ENCODE measurements at places on chromosomes 7 and 10.

DNA sequence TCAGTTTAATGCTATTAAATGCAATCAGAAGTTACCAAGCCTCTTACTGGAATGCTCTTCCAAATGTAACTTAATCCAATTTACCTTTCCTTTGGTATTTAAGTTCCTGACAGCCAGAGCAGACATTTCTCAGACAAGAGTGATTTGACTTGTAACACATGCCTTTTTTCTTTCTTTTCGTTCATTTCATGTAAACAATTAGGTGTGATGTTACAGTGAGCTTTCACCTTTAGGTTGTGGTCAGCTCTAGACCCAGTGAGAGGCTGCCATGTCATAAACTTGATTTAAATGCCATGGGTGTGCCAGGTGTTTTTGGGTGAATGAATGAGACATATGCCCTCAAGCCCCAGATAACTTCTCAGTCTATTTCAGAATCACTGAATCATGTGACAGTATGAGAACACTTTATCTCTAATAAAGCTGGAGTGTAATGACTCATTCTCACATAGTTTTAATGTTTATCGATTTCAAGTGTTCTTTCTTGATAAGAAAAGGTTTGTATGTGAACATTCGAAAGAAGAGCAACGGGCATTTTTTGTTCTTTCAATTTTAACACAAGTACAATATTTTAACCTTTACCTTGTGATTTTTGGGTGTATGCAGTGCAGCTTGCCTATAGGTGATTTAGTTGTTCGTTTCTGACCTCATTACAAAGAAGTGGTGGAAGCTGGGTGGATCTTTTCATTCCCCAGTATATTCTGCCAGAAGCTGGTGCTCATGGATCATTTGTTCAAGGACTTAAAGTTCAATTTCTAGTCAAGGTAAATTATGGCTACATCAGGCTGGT lies 61.5 kb downstream of the CHN2 start:
- no peak for DNase-seq

- no peak for DNase-seq
Measured at GRCh38 chr7:127781081-127781480, 129.1 kb downstream of the SND1 start.

GRCh38 chr10:100816671-100817070 lies 71.3 kb downstream of the PAX2 start:
- DNase-seq = no peak

DNA sequence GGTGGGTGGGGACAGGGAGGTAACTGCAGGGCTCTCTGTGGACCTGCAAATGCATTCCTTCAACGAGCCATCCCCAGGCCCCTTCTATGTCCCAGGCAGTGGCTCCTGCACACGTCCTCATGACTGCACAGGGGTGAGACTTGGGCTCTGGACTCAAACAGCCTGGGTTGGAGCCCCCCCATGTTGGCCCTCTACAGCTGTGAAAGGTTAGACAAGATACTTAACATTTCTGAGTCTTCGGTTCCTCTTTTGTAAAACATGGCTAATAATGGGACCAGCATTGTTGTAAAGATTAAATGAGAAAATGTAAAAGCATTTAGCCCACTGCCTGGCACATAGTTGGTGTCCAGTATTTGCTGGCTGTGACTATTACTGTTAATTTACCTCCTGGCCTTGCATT lies 41.8 kb downstream of the CHST3 start:
- no peak for DNase-seq

DNA sequence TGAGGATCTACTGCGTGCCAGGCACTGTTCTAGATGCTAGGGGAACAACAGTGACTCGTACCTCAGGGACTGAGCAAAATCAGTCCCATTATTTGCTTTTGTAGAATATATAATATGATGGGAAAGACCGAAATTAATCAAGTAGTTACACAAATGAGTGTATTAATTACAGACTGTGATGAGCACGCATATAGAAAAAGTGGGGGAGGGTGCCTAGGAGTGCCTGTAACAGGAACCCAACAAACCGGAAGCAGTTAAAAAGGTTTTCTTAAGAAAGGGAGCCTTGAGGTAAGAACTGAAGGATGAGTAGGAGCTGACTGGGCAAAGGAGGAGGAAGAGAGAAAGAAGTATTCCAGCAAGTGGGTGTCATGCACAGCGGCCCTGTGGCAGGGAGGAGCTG lies 28.2 kb upstream of the IL6 start:
- no peak for DNase-seq

DNA sequence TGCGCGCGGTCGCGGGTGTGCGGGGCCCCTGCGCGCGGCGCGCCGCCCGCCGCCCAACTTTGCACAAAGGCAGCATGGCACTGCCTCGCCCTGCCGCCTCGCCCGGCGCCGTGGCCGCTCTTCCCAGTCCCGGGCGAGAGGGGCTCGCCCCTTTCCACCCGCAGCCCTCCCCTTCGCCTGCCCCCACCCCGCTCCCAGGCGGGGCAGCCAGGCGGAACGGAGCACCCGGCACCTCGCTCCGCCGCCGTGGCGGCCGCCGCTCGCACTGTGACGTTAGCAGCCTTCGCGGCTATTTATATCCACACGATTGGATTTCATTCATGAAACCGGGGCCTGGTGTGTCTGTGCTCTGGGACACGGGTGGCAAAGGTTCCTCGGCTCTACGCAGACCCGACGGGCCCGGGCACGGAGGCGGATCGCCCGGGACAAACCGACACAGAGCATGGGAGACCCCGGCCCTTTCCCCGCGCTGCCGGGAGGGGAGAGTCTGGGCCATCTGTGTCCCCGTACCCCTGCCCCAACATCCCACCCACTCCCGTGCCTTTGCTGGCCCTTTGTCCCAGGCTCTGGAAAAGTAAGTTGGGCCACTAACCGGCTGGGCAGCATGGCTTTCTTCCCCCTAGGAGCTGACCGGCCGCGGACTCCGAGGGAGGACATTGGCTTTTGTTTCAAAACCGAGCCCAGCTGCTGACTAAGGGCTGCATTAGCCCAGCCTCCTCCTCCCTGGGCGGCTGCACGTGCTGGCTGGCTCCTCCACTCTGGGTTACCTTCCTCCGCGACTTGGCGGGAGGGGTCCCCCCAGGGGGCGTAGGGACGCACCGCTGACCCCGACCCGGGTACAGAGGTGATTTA lies at the start of gene RHOBTB1:
Gene RHOBTB1 (minus strand): TSS at position 128 of the 852 bp plus-strand sequence. CDS start 32,643 bp downstream, outside the sequence.
- no peak for DNase-seq

DNA sequence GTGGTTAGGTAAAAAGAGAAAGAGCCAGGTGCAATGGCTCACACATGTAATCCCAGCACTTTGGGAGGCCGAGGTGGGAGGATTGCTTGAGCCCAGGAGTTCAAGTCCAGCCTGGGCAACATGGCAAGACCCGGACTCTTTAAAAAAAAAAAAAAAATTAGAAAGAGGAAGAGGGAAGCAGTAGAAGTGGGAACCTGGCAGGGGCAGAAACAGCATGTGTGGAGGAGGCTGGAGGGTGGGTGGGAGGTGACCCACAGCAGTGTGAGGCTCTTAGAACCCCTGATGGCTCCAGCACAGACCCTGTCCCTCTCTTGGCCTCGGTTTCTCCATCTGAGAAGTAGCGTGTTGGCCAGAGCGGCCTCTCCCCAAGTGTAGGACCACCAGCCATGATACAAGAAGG lies 4.9 kb upstream of the CCL24 start:
- DNase-seq = no peak

- no peak for DNase-seq
Measured at GRCh38 chr7:158648168-158648567, 56.4 kb downstream of the NCAPG2 start.

DNA sequence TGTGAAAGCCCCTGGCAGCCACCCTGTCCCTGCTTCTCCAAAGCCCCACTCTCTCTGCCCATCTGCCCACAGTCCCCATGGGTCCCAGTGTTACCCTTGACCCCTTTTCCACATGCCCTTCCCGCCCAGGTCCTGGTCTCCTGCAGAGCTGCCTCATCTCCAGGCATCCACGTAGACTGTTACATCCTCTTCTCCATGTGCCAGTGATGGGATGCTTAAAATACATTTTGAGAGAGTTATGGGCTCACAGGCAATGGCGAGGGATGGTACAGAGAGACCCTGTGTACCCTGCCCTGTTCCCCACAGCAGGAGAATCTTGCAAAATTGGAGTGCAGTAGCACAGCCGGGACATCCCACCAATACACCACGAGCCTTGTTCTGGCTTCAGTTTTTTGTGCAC lies 56.8 kb downstream of the GLRX3 start:
- no peak for DNase-seq

DNA sequence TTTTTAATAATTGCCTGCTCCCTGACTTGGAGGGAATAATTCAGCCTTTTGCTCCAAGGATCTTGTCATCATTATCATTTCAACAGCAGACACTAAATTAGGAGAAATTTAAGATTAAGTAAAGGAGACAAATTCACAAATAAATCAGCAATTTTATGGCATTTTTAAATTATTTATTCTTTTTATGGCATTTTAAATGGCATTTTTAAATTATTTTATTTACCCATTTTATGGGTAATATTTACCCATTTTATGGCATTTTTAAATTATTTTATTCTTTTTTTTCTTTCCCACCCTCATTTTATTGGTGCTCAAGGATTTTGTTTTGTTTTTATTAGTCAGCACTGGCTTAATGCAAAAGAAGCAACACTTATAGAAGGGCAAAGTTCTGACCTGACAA lies 1201.0 kb upstream of the SORCS1 start:
- no peak for DNase-seq

GRCh38 chr7:22109761-22110160 lies 164.1 kb upstream of the CDCA7L start:
- DNase-seq = no peak

DNA sequence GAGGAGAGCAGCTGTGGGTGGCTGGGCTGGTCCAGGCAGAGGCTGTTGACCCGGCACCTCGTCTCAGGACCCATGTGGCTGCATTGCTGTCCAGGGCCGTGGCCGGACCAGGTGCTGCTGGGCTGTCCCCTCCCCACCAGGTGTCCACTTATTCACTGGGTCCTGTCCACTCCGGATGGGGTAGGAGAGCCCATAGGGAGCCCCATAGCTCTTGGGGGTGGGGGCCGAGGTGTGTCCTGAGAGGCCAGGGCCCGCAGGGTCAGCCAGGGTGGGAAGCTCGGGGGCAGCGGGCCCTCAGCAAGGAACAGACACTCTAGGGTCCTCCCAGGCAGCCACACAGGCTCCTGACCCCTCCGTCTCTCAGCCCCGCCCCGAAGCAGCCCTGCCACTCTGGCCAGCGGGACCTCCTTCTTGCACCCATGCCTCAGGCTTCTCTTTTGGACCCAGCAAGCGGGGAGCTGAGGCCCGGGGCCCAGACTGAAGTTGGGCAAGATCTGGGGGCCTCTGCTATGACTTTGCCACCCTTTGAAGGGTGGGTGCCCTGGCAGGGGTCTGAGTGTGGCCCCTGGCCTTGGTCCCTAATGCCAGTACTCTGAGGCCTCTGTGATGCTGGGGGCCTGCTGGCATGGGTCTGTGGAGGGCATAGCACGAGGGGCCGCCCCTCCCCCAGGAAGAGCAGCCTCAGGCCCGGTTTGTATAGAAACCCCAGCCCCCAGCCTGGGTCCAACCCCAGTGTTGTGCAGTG lies 86.4 kb downstream of the NKX6-2 start:
- no peak for DNase-seq

DNA sequence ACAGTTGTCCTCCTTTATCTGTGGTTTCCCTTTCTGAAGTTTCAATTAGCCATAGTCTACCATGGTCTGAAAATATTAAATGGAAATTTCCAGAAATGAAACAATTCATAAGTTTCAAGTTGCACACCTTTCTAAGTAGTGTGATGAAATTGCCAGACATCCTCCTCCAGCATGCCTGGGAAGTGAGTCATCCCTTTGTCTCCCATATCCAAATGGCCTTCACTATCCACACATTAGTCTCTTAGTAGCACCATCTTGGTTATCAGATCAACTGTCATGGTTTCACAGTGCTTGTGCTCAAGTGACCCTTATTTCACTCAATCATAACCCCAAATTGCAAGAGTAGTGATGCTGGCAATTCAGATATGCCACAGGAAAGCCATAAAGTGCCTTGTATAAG lies 83.4 kb upstream of the PPP1R9A start:
- DNase-seq = no peak

DNA sequence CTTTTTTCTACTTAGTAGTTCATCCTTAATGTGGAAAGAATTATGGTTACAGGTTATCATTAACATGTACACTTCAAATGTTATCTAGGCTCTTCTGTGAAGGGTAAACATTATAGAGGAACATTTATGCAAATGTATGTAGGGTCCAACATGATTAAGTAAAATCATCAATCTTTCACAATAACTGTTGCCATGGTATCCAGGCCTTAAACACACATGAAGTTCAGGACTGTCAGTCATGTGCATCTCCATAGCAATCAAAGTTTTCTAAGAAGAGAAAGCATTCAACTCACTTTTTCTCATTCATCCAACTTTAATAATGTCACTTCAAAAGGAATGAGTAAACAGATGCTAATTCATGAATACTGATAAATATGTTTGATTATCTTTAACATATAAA lies 83.6 kb downstream of the DNAJC1 start:
- no peak for DNase-seq

- no peak for DNase-seq
Measured at GRCh38 chr10:103336370-103336769, 14.6 kb downstream of the PCGF6 start.

GRCh38 chr10:96673318-96674099 lies 46.8 kb downstream of the PIK3AP1 start:
- DNase-seq = no peak

GRCh38 chr7:152633504-152633903 lies 42.4 kb downstream of the XRCC2 start:
- no peak for DNase-seq

GRCh38 chr10:49690698-49691356 lies 11.4 kb downstream of the C10orf53 start:
- DNase-seq = no peak

DNA sequence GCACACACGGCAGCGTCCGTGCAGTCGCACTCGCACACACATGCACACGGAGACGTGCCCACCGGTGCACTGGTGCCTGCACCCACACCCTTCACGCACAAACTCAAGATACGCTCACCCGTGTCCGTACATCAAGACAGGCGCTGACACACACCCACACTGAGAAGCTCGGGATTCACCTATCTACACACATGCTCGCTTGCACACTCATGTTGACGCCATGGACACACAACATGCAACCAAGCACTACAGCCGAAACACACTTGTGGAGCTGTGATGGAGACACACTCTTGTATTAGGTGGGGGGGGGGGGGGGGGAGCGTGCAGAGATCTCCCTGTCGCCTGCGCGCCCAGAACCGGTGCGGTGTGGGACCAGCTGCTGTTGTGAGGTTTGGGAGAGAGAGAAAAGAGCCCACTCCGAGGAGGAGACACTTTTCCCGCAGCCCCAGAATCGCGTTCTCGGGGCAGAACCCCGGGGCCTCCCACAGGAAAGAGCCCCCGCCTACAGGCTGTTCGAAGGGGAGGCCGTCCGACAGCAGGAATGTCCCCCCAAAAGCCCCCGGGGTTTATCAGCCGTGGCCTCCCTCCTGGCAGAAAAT lies 605 bp upstream of the NFKB2 start:
- DNase-seq = peak; percentile 82

DNA sequence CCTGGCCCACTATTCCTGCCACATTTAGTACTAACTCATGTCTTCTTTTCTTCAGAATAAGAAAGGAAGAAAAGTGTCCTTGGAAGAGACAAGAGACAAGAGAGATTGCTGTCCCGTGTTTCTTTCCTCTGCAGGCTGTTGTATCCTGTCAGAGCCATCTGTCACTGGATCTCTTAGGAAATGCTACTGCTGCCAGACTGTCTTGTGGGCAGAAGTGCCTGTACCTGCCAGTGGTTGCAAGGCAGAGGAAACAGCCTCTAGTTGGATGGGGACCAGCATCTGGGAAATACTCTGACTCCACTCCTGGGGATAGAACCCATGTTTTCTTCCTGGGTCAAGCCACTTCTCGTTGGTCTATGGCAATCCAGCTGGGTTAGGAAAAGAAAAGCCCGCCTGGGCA lies 16.7 kb upstream of the MAP3K8 start:
- DNase-seq = no peak

- DNase-seq = no peak
Measured at GRCh38 chr7:33762911-33763306, 142.4 kb upstream of the BMPER start.

GRCh38 chr10:132133449-132134240 lies 53.1 kb upstream of the DPYSL4 start:
- no peak for DNase-seq

All from naive thymus-derived CD8-positive, alpha-beta T cell (primary cell).